ENCODE measurements at places on chromosomes 7 and 10. TPM values are rescaled to one million over a fixed set of nuclear protein-coding genes. Genes with fewer than 3 reads are reported as not detected.

- no peak for DNase-seq
Measured at GRCh38 chr7:84536271-84536870, 341.8 kb upstream of the SEMA3A start.

DNA sequence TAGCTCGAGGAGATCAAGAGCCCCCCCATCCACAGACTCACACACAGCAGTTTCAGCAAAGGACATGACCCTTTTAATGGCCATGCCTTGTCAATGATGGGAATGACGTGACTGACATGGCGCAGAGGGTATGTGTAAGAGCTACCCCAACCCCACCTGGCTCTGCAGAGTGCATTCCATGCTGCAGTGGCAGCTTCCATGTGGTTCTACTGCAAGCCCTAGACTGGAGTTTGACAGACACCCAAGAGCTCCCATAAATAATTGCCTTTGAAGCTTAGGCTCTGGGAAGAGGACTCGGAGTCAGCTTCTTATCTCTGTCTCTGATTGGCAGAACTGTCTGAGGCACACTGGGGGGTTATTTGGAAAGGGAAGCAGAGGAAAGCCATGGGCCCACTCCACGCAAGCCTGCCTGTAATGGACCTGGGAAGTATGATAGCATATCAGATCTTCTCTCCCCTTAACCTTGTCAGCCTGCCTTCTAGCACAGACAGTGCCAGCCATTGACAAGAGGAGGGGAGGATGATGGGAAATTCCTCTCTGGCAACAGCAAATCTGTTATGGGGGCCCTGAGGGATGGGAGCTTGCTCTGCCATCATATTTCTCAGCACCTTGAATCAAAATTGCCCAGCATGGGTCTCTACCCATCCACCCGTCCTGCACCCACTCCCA is 478.5 kb upstream of the PODXL start:
- peak; percentile 18 for DNase-seq

- DNase-seq: no peak
Measured at GRCh38 chr10:90798482-90798881, 59.4 kb downstream of the HTR7 start.

GRCh38 chr10:124057601-124058000 is 35.8 kb downstream of the CHST15 start:
- no peak for DNase-seq

Gene OPALIN
- not detected for polyA plus RNA-seq

DNA sequence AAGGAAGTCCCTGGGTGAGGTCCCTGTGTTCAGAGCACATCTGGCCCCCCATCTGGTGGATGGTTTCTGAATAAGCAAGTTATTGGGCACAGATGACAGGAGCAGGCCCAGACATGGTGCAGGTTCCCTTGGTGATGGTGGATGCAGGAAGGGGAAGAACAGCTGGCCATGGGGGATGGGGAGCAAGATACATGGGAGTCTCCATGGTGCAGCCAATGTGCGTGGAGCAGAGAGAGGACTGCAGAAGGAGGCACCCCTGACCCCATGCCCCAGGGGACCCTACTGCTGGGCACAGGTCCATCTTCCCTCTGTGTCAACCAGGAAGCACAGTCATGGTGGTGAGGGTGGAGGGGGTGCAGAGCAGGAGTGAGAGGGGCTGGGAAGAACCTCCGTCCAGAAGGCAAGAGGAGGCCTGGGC is 43.8 kb upstream of the RABGEF1 start:
- DNase-seq: peak; percentile 79

DNA sequence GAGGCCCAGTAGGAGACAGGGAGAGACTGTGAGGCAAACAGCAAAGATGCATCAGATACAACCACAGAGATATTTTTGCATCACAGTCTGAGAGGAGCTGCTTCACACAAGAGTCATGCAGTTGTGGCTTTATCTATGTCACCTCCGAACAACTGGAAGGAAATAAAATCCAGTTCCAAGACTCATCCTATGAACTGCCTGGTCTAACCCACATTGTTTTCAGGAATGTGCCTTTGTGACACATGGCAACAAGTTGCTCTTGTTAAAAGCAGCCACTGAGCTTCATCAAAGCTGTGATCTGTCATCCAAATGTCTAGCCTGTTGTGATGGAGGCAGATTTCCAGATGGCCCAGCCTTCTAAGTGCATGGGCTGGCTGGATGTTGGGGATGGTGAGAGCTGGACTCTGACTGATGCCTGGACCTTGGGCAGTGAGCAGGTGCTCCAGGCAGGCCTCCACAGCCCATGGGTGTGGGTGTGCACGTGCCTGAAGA is 255.0 kb downstream of the BMPER start:
- no peak for DNase-seq

DNA sequence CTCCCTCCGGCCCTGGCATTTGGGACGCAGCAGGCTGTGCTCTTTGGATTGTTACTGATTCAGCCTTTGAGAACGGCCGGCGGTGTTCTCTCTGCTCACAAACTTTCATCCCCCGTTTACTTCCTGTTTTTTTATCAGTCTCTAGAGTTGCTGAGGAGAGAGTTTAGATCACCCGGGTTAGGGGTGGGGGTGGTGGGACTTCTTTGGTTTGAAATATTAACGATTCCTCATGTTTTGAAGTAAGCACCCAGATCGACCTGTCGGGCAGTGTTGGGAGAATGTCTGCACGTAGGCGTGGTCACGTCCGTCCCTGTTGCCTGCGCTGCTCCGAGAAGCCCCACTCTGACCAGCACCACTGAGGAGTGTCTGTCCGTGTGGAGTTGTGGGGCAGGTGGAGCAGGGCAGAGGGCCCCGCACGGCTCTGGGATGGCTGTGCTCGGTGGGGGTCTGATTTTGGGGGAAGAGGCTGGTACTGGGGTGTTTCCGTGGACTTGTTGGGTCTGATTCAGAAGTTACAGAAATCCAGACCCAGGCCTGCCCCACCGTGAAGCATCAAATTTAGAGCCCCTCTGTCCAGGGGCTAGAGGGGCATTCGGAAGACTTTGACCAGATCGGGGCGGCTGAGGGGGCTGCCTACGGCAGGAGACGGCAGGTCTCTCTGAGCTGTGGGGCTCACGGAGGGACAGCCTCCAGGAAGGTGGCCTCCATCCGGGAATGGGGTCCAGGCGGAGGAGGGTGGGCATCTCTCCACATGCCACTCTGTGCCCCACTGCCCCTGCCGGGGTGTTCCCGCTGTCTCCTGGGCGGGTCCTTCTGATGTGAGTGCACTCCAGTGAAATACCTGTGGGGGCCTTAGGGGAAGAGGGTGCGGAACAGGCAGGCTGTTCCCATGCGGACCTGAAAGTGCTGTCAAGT is 7.4 kb downstream of the INPP5A start:
- no peak for DNase-seq

DNA sequence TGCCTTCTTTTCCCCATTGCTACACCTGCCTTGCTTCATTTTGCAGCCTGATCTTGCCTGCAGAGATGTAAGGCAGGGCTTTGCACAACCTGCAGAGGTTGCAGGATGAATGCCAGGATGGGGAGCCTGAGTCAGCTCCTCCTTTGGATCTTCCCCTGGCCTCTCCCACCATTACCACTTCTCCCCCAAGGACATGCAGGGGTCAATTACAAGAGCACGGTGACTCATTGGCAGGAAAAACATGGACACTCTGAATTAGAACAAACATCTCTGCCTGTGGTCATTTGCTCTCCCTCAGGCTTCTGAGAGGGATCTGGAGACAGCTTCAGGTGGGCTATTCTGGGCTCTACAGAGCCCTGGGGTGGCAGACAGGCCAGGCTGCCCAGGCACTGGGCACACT is 89.2 kb downstream of the HERPUD2 start:
- DNase-seq: no peak

DNA sequence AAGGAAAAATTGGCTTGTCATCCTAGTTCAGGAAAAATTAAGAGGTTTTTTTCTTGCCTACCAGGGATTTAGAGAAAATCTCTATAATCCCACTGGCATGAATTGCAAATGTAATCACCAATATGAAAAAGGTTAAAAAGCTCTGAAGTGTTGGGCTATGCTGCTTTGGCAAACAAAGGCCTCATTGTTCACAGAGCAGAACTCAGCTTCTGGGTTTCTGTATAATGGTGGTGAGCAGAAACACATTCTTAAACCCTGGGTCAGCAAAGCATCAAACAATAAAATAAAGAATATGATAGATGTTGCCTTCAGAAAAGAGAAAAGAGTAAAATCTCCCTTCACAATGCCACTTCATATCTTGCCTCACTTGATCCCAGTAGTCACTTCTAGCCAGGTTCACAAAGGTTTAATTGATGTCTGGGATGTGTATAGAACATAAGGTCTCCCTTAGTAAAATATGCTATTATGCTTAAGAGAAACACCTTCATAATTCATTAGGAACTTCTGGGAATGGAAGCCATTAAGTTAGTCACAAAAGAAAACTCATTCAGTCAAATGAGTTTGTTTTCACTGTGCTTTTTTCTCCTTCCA is 1255.5 kb upstream of the PHF14 start:
- no peak for DNase-seq

- DNase-seq: no peak
Measured at GRCh38 chr10:14926061-14926470, 27.8 kb downstream of the DCLRE1C start.

Gene UCMA
- polyA plus RNA-seq: not detected

DNA sequence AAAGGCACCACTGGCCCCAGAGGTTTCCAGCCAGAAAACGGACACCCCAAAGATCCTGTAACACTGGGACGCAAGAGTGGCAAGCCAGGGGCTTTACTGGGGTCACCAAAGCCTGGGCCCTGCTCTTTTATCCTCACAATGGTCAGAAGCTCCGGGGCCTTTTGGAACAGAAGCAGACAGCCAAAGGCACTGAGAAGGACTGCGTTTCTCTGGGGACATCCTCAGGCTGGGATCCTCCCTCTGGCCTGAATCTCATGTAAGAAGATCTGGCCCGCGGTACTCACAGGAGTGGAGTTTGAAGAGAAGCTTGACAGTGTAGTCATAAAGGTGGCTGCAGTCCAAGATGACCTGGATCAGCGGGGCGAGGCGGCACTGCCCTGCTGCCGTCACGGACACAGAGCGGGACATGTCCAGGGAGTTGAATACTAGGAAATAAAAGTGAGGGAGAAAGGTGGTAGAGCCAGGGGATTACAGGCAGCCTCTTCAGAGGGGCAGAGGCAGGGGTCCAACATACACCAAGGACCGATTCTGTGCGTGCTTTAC is 81.4 kb downstream of the SPDYE5 start:
- no peak for DNase-seq

DNA sequence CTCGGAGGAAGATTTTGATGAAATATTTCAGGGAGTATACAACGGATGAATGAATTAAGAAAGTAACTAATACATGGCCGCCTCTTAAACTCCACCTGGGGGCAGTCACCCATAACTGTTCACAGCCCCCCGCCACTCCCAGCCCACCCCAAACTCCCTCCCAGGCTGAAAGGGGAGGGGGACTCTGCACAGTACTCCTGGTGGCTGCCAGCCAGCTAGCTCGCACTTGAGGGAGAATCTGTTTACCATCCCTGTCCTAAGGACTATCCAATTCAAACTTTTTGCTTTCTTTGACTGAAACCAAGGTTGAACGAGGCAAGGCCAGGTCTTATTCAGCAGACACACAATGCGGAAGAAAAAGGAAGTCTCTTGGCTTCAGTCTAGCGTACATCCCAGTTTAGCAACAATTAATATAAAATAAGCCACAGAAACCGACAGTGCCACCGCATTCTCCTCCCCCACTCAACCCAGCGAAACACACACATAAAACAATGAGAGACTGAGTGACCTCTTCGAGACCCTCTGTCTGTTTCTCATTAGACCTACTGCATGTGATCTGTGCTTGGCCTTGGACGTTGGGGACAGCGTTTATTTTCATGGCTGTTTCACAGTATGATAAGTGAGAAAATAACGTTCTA is 219.5 kb downstream of the GLI3 start:
- DNase-seq: no peak

Gene EGR2
- 13.7 TPM for polyA plus RNA-seq

DNA sequence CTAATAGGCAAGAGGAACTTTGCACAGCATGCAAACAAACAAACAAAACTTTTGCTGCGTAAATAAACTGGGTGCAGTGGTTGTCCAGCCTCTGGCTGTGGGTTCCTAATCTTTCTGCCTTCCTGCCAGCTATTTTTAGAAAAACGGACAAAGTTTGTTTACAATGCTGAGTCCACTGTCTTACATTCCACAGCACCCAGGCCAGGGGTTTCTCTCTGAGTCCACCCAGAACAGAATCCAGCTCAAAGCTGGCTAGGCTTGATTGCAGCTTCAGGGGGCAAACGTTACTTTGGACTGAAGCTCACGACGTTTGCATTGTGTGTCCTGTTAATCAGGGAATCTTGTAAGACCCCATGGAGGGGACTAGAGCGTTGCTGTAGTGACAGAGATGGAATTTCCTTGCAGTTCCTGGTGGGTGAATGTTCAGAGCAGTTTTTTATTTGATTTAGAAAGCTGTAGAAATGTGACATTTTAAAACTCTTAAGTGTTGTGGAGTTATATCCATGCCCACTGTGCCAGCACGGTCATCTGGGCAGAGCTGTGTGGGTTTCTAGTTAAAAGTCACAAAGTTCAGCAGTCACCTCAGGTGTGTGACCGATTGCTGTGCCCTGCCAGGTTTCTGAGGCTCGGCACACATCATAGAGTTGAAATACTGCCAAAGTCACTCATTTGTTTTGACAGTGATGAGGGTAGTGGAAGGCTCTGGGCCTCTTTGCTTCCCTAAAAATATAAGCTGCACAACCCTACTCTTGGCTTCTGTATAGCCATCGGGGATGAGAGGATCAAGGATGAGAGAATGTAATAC is 247.0 kb downstream of the STK31 start:
- no peak for DNase-seq

All from right cardiac atrium (tissue), 5 donors.